ENCODE measurements at places on chromosomes 1 and 21.

DNA sequence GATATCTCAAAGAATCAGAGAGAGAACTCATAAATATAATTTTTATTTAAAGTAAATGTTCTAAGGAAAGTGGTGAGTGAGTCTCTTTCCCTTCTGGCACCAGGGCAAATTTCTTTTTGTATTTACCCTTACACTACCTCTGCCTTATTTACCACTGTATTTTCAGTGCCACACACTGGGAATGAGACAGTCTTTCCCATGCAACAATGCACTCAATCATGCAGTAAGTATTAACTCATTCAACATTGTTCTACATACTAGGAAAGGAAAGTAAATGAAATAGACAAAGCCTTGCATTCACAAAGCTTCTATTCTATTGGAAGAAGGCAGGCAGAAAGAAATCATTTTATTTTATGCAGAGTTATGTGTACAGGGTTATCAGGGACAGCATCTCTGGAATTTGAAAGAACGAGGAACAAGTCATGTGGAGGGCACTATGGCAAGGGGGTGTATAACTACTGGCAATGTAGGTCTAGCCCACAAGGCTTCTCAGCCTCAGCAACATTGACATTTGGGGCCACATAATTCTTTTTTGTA is 129.8 kb upstream of the PRDX6 start:
- no peak for DNase-seq

DNA sequence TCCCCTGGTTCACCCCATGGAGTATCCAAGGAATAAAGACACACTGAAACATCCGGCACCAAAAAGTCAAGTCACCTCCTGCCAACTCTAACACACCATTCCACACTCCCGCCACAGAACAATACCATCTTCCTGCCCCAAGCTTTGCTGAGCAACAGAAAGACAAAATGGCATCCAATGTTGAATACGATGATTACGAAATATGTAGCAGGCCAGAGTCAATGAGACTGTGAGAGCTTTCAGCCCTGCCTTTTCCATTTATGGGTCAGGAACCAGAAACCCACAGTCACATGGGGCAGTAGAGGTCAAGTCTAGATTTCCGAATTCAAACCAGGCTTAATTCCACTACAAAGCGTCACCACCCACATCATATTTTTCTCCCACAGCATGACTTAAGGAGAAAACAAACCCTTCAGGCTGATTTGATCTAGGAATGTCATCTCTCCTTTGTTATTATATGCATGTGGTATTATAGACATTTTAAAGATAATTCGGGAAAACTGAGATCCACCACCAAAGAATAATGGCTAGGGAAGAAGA is 249.8 kb downstream of the SETD4 start:
- no peak for DNase-seq

DNA sequence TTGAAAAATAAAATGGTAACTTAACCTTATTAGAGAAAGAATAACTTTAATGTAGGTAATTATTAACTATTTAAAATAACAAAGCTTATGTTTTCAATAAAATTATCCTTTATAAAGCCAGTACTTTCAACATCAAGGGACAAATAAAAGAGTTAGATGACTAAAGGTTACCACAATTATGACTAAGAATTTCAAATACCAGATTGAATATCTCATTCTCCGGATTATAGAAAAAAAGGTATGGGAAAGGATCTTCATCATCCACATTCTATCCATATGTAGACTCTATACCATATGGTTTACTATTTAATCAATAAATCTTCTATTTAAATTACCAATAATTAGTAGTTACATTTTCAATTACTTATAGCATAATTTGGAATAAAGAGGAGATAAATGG is 62.8 kb downstream of the TOR3A start:
- DNase-seq = no peak

- no peak for DNase-seq
Measured at GRCh38 chr1:100927276-100927675, 31.4 kb downstream of the SLC30A7 start.

GRCh38 chr1:37724575-37724974 is 32.3 kb downstream of the CDCA8 start:
- DNase-seq = no peak

- no peak for DNase-seq
Measured at GRCh38 chr1:151009206-151009587, 948 bp downstream of the PRUNE1 start.

DNA sequence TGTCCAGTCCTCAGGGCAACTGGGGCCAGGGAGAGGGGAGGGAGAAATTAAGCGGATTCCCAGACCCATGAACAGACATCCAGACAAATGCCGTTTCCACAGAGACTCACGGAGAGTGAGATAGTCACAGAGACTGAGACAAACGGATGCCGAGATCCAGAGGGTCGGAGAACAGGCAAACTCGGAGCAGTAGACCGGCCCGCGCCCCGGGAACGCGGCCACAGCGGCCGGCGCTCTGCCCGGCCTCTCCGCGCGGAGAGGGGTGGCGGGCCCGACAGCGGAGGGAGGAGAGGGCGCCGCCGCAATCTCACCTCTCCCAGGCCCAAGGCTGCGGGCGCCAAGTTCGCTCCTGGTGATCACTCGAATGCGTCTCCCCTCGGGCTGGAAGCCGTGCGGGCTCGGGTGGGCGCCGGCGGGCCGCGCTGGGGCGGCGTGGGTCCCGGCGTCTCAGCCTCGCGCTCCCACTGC is 831 bp upstream of the FOXD2 start:
- DNase-seq = no peak

DNA sequence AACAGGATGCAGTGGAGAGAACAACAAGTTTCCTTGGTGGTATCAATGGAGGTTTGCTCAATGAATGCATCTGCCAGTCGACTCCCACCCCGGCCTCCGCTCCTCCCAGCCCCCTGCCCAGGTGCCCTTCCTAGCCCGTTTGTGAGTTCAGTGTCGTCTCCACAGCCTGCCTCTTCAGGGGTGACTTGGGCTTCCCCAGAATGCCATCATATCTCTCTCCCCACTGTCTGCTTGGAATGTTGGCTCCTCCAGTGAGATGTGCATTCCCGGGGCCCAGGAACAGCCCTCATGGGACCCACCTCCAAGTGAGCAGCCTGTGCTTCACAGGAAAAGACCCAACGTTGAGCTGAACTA is 30.5 kb downstream of the MATN1 start:
- no peak for DNase-seq

DNA sequence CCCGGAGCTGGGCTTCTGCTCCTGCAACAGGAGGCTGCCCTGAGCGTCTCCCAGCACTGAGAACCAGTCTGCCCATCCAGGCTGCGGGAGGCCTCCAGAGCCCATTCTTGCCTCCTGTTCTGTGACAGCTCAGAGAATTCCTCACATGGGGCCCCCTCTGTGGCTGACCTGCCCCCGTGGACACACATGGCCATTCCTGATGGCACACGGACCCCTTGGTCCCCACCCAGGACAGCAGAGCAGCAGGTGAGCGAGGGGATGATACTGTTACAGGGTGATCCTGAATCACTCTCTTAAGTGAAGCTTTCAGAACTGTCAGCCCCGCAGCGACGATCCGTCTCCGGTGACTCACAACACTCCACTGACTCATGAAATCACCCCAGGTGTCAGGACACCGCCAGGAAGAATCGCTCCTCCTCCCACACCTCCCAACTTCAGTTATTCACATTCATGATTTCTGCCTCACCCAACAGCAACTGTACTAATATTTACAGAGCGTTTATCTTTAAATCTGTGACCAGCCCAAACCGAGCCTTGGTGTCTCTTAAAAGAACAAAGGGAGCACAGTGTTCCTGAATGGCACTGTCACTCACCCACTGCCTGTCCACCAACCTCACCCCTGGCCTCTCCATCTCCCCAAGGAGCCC is 22.5 kb downstream of the CHD5 start:
- DNase-seq = no peak

DNA sequence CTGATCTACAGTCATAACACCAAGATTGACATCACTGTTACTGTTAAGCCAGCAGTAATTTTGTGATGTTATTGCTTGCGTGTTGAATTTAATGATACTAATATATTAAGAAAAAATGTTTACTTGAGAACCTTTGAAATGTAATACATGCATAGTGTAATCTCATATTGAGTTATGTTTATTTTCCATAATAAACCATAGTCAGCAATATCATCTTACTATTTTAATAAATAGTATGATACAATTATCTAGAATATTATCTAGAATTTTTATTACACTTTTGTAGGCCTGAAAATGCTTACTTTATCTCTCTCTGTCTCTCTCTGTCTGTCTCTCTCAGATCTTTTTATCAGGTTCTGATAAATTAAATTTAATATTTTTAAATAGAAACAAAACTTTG is 843.1 kb downstream of the KCNT2 start:
- no peak for DNase-seq

DNA sequence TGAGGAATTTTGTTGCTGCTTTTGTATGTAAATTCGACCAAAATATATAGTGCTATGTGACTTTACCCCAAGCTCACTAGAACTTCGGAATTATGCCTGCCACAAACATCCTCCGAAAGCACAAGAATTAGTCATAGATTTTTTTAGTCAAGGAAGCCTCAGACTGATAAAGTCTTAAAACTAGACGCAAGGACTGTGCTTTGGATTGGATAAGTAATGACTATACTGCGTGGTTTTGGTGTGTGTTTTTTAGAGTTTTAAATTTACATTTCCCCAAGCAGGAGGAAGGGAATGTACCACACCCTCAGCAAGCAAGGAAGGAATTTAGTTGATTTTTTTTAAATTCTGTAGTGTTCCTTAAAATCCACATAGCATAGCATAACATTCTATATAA is 10.3 kb downstream of the WLS start:
- DNase-seq = no peak

GRCh38 chr1:10456661-10457060 is 6.8 kb downstream of the CORT start:
- no peak for DNase-seq

- no peak for DNase-seq
Measured at GRCh38 chr21:44295163-44295573, 4.7 kb upstream of the PFKL start.

GRCh38 chr1:16141573-16142336 is 14.1 kb downstream of the EPHA2 start:
- peak; percentile 77 for DNase-seq

- no peak for DNase-seq
Measured at GRCh38 chr1:117561551-117561950, 44.3 kb upstream of the TENT5C start.

- peak; percentile 61 for DNase-seq
Measured at GRCh38 chr1:207799989-207800648, 48.3 kb downstream of the CD46 start.

- DNase-seq = no peak
Measured at GRCh38 chr1:26833432-26834405, 7.2 kb downstream of the ZDHHC18 start.

DNA sequence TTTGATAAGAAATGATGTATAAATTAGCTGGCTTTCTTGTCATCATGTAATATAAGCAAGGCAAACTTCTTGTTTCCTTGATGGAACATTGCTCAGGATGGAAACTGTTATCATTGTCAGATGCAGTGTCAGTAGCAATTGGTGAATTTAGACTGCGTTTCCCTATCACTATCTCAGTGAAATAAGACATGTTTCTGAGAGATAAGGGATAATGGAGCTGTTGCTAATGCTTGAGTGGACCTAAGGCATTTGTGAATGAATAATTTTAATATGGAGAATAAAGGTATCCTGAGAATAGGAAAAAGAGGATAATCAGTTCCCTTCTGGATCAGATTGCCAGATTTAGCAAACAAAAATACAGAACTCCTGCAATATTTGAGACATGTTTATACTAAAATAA is 160.9 kb downstream of the HLX start:
- DNase-seq = no peak

- DNase-seq = no peak
Measured at GRCh38 chr21:14762734-14763694, 216.9 kb upstream of the SAMSN1 start.

All from tibial artery (tissue), 4 donors.